ENCODE measurements at places on chromosomes 4 and X.

DNA sequence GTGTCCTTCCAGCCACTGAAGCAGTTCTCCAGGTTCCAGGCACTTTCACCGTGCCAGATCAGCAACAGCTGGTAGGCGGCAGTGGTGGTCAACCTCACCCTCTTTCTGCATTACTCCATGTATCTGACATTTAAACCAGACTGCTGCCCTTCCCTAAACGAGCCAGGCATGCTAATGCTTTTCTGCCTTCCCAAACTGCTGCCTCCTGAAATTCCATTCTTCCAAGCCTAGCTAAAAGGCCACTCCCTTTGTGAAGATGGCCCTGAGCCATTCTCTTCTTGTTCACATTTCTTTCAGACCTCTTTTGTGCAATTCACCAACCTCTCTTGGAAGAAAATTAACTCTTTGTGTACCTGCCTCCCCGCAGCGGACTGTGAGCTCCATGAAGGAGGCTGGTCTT is 73.7 kb downstream of the CHST7 start:
- no peak for DNase-seq

- no peak for DNase-seq
Observed at GRCh38 chr4:2126309-2127043, 67.3 kb downstream of the NAT8L start.

DNA sequence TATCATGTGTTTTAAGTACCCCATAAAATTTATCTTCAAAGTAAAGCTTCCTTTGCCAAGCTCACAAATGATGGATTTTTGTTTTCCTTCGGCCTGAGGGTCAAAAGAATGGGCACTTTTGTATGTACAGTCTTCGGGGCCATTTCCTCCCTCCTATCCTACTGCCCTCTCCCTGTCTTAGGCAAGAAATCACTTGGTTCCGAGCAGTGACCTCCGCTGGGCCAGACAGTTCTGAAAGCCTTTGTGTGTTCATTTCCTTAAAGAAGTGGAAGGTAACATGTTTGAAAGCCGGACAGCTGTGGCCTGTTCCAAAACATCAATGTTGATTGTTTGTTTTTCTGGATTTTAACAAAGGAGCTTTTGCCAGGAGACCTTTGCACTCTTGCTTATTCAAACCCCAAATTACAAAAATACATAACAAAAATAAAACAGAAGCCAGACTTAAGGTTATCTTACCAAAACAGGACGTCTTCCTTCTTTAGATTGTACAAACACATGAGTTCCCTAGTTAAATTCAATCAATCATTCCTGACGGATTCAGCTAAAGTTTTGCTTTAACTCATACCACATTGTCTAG is 110.6 kb upstream of the LIMCH1 start:
- no peak for DNase-seq

GRCh38 chr4:155143512-155143911 is 64.9 kb upstream of the NPY2R start:
- DNase-seq, result no peak

DNA sequence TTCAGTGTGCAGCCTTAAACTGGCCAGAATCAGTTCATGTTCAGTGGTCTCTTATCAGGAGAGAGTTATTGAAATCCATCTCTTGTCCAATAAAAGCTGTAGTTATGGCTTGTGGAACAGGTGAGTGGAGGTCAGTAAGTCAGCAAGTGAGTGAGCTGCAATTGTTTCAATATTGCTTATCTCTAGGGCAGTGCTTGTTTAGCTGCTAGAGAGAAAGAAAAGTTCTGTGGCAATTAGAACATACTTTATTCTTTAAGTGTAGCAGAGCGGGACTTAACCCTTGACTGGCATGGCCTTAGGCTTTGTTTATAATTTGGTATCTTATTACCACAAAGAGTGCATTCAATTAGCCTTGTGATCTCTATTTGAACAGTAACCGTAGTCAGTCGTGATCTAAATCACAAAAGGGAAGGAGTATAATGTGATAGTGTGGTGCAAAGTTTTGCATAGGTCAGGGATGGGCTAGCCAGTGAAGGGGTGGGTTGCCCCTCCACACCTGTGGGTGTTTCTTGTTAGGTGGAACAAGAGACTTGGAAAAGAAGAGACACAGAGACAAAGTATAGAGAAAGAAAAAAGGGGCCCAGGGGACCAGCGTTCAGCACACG is 6.9 kb upstream of the ETDC start:
- no peak for DNase-seq

- DNase-seq, result no peak
Observed at GRCh38 chrX:39381422-39381821, 580.2 kb downstream of the MID1IP1 start.

- DNase-seq, result no peak
Observed at GRCh38 chr4:67104145-67104544, 441.2 kb downstream of the CENPC start.

DNA sequence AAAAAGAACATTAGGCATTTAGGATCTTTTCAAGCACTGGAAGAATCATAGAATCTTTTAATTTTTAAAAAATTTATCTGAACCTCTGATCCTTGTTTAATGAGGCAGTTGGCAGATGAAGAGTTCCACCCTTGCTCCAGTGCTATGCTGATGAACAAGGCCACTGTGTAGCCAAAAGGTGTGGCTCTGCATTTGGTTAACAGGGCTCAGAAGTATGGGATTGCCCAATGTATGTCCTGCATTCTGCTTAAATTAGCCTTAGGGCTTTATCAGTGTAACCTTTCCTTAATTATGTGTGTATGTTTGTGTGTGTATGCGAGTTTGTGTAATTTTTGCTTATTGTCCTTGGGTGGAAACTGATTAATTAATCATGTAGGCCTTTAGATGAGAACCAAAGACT is 43.3 kb upstream of the PPM1K start:
- no peak for DNase-seq

DNA sequence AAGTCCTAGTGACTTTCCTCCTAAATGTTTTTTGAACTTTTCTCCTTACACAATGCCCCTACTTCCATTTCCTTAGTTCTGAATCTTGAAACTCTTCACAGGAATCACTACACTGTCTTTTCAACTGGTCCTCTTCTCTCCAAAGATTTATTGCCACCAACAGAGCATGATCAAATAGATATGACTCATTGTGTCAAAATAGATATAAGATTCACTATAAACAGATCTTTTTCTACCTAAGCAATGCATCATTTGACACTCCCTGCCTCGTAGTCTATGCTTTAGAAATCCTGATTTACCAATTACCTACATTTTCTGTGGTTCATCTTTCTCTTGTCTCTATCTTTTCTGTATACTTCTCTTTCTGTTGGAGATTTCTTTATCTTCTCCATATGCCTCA is 789.6 kb upstream of the SLIT2 start:
- no peak for DNase-seq

GRCh38 chrX:72245461-72246089 is 6.7 kb upstream of the ERCC6L start:
- no peak for DNase-seq

GRCh38 chr4:98571161-98571786 is 87.1 kb downstream of the TSPAN5 start:
- DNase-seq, result no peak

DNA sequence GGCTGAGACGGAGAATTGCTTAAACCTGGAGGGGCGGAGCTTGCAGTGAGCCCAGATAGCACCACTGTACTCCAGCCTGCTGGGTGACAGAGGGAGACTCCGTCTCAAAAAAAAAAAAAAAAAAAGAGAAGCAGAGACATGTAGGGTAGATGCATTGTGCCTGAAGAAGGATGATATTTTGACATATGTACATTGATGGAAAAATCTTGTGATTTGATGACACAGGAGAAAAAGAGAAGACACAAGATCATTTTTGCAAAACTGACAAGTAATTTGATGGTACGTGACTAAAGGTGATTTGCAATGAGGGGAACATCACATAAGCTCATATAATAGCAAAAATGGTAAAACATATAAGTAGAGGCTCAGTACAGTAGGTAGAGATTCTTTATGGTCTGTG is 340.1 kb upstream of the FSTL5 start:
- no peak for DNase-seq

GRCh38 chr4:38728631-38729141 is 54.1 kb downstream of the TLR10 start:
- DNase-seq, result no peak

DNA sequence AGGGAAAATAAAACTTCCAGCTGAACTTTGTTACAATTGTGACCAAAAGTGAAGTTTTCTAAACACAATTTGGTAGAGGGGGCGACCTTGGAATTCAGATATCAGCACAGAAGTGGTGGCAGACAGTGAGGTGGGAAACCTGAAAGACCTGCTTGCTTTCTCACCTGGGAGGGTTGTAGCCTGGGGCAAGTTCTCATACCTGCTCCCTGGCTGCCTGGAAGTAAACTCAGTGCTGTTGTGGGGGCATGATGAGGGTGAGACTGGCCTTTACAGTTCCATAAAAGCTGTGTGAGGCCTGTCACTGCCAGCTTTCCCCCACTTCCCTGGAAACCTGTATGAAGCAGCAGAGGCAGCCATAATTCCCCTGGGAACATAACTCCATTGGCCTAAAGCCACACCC is 1180.2 kb downstream of the FAM133A start:
- DNase-seq, result no peak

DNA sequence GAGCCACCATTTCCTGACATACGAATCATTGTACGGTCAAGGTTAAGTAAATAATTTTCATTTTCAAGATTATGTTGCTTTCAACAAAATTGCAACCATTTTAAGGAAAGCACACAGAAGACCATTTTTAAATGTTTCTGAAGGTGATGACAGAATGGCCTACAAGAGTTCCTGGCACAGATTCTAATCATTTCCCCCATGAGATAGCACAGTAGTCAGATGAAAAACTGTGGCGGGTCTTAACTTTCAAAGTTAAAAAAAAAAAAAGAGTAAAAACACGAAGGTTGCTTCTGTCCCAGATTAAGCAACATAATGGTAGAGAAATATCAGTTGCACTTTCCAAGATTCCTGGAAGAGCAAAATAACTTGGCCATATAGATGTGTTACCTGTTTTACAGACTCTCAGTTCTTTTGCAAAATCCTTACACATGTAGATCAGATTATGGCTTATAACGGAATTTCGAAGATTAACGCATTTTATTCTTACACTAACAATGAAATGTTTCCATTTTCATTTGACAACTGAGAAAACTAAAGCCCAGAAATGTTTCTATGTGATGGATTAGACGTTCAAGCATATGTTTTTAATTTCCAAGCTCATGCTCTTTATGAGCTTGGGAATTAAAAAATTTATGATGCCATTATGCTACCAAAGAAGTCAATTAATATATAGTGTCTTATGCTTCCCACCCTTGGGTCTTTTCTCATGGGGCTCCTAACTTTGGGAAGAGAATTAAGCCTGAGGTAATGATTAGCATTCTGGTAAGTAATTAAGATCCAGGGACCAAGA is 335.1 kb upstream of the CLNK start:
- no peak for DNase-seq

DNA sequence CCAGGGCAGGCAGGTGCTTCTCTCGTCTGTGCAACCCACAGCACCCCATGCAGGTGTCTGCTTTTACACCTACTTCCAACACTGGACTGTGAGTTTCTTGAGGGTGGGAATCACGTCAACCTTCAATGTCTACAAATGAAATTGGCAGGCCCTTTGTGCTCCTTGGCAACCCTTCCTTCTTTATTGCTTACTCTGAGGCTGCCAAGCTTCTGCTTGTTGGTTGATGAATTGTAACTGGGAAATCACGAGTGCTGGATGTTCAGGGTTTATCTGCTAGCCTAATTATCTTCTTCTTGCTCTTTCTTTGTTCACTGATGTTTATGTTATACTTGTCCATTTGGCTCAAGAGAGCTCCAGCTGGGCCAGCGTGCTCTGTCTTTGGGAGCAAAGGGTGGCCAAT is 2.5 kb upstream of the DGAT2L6 start:
- DNase-seq, result no peak

DNA sequence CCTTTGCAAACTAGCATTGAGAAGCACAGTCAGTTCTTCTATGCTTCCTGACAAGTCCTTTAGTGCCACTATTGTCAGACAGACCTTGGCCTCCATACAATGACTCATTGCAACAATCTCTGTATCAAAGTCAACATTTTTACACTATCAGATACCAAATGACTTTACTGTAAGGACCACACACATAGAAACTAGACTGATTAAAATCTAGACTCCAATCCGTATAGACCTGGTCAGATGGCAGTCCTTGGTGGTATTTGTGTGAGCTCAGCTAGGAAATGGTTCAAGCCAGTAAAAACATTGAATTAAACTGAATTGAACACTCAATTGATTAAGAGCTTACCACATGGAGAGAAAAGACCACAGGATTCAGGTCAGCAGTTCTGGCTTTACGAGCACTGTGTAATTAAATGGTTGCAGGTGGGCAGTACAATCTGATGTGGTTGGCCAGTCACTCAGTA is 549.8 kb upstream of the LCORL start:
- no peak for DNase-seq

GRCh38 chrX:47311932-47312774 is 58.2 kb upstream of the ZNF157 start:
- peak; percentile 40 for DNase-seq

GRCh38 chr4:87093443-87094123 is 126.8 kb downstream of the KLHL8 start:
- DNase-seq, result no peak

DNA sequence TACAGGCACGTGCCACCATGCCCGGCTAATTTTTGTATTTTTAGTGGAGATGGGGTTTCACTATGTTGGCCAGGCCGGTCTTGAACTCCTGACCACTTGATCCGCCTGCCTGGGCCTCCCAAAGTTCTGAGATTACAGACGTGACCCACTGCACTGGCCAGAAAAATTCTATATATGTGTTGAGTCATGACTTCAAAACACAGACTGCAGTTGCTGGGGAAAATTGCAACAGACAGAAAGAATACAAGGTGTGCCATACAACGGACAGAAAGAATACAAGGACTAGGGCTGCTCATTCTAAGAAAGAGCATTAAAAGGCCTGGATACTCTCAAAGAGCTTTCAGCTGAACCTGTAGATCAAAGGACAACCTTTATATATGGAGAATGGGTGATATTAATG is 109.6 kb upstream of the ACSL4 start:
- DNase-seq, result no peak

DNA sequence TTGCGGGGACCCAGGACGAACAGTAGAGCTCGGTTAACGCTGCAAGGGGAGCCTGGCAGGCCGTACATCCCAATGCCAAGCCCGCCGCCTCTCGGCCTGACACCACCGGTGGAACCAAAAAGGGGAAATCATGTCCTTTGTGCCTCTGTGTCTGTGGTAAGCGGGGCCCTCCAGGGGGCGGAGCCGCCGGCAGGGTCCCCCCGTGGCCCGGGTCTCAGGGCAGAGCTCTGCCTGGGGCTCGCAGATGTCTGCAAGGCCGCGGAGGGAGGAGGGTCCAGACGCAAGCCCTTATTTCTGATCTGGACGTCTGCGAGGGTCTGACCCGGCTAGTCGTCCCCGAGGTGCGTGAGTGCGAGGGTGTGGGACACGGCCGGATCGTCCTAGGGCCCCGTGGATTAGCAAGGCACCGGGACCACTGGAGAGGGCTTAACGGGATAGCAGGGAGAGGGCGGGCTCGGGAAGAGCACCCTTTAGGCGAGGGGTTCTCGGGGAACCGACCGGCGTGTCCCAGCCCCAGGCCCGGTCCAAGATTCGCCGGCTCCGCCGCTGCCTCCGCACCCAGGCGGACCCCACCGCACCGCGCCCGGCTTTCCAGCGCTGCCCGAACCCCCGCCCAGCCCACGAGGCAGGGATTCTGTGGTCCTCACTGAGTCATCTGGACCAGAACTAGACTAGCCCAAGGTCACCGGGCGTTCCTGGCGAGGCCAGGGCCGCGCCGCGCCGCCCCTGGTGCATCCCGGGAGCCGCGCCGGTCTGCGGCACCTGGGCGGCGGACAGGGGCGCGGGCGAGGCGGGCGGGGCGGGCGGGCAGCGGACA is 863 bp upstream of the FAM193A start:
- no peak for DNase-seq

- DNase-seq, result no peak
Observed at GRCh38 chr4:184641022-184641421, 8.2 kb downstream of the CASP3 start.
